ENCODE measurements at places on chromosomes 11 and 22.

DNA sequence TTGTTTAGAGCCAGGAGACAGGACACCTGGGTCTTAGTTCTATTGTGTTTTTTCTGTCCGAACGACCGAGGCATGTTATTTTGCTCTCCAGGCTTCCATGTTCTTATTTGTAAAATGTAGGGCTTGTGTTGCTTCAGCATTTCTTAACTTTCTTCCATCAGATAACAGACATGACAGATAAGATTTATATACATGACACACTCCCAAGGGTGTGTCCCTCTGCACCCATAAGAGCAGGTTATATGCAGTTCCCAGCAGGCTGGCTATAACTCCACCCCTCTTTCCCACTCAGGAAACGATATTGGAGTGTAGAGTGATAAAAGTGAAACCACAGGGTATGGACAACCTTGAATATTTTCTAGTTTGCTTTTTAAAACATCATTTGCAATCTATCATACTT is 65.8 kb downstream of the APIP start:
- no peak for DNase-seq

- DNase-seq: no peak
Observed at GRCh38 chr22:41288245-41288946, 2.4 kb upstream of the RANGAP1 start.

DNA sequence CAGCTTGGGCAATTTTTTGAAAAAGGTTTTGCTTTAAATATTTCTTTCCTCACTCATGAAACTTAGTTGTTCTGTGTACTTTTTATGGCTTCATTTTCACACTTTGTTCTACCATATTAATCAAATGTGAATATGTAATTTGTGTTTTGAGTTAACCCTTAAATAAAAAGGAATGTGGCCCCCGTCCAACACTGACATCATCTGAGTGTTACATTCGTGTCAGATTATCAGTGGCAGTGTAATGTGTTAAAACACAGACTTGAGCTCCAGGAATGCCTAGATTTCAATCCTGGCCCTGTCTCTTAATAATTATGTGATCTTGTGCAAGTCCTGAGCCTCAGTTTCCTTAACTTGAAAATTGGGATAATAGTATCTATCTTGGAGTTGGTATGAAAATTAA is 5.6 kb downstream of the RTN3 start:
- DNase-seq: no peak

DNA sequence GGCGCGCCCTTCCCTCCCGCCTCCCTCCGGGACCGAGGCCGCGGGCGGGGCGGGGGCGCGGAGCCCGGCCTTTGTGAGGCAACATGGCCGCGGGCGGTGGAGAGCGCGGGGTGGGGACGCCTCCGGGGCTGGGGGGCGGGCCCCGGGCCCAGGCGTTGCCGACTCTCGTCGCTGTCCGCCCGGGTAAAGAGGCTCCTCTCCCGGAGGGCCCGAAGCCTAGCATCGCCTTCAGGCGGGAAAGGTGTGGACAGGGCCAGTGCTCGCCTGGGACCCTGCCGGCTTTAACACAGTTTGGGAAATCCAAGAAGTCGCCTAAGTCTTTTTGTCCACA is 369 bp downstream of the DGCR8 start:
- peak; percentile 60 for DNase-seq
